Upper lobe of left lung (tissue), 6 donors: ENCODE measurements at places on chromosomes 1 and 21. TPM values are rescaled to one million over a fixed set of nuclear protein-coding genes. Genes with fewer than 3 reads are reported as not detected.
A peak's percentile ranks its signal among the peaks of the same experiment; 100 is the strongest.

DNA sequence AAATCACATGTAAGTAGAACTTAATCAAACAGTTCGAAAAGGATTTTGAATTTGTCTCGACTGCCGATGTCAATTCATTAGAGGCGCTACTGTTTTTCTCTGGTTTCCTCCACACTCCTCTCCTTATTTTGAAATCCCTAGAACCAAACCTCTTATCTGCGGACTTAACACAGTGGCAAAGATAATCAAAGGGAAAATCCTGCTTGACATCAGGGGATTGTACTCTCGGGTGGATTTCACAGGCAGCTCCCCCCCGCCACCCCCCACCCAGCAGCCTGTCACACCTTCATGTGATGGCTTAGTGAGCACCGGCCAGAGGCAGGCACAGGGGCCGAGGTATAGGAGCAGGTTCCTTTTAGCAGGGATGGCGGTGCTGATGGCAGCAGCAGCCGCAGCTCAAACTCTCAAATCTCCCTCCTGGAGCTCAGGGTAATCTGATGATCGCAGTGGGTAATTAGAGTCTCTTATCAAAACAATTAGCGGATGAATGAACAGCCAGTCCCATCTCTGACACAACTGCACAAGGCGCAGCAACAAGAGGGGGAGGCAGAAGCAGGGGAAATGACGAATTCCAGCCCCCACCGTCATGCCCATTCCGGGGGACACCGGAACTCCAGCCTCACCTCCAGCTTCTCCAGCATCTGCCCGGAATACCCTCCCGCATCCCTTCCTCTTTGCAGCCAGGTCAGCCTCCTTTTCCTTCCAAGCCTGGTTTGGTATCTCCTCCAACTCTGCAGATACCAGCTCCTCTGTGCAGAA is 80.3 kb downstream of the SSBP3 start:
- no peaks in the 10 kb centered on the region for H3K27me3 ChIP-seq
- DNase-seq, result no peak
- H3K4me3 ChIP-seq, result no peak overlapping the region
- H3K27ac ChIP-seq, result peak overlapping the region; percentile 85

GRCh38 chr1:36951761-36952160 is 82.6 kb downstream of the GRIK3 start:
- DNase-seq, result no peak
- H3K4me1 ChIP-seq, result no peaks in the 10 kb centered on the region
- no peak overlapping the region for H3K27ac ChIP-seq
- H3K27me3 ChIP-seq, result no peaks in the 10 kb centered on the region

DNA sequence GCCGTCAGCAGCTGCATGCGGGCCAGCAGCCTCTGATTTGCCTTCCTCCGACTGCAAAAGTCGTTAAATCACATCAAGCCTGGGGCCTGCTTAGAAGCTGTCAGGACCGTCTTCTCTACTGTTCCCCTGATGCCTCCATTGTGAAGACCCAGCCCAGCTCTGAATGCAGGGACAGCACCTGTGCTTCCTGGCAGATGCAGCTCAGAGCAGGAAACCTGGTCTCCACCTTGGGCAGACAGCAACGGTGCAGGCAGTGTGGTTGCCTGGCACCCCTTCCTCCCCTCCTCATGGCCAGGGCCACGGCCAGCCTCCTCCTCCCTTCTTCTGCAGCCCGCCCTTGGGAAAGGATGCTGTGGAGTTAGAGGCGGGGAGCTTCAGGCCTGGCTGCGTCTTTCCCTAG is 92.3 kb upstream of the COL6A1 start:
- DNase-seq, result peak; percentile 32
- no peak overlapping the region for H3K27ac ChIP-seq
- no peaks in the 10 kb centered on the region for H3K36me3 ChIP-seq
- no peak overlapping the region for H3K4me3 ChIP-seq
- no peaks in the 10 kb centered on the region for H3K27me3 ChIP-seq

- H3K4me3 ChIP-seq, result no peak overlapping the region
- no peaks in the 10 kb centered on the region for H3K36me3 ChIP-seq
- no peaks in the 10 kb centered on the region for H3K27me3 ChIP-seq
Measured at GRCh38 chr1:18926315-18927081, 24.1 kb upstream of the ALDH4A1 start.

GRCh38 chr1:67771749-67772148 is 61.5 kb downstream of the GNG12 start:
- H3K27ac ChIP-seq, result no peak overlapping the region
- no peak for DNase-seq
- no peaks in the 10 kb centered on the region for H3K4me1 ChIP-seq
- peaks cover 3% of the 10 kb centered on the region for H3K36me3 ChIP-seq
- no peaks in the 10 kb centered on the region for H3K27me3 ChIP-seq

DNA sequence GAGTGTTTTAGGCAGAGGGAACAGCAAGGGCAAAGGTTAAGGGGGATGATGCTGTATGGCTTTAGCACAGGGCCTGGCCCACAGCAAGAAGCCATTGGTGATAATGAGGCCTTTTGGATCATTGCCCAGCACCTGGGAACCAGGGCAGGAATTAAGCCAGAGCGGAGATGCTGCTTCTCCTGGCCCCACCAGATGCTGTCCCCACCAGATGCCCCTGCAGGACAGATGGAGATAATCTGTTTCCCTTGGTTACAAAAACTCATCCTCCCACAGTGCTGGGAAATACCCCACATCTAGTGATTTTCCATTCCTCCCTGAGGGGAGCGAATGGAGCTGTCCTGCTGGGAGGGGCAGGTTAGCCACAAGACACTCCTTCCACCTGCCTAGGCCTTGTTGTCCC is 18.8 kb downstream of the OPRD1 start:
- H3K4me3 ChIP-seq, result no peak overlapping the region
- H3K27me3 ChIP-seq, result no peaks in the 10 kb centered on the region
- no peaks in the 10 kb centered on the region for H3K36me3 ChIP-seq
- no peak for DNase-seq
- H3K4me1 ChIP-seq, result no peaks in the 10 kb centered on the region
- no peak overlapping the region for H3K27ac ChIP-seq

DNA sequence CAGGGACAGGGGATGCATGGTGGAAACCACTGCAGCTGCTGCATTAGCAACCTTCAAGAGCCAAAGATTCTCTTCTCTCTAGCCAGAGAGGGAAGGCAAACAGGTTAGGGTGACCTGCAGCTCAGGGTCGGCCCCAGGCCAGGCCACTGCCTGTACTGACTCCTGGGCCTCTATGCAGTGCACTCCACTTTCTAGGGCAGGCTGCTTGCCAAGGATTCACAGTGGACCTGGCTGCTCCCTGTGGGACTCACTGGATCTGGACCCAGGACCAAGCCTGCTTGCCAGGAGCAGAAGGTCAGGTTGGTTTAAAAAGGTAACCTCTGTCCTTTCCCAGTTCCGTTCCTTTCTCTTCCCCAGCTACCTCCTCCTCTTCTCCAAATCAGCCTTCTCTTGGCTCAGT is 52.4 kb downstream of the HIVEP3 start:
- H3K27me3 ChIP-seq, result no peaks in the 10 kb centered on the region
- H3K4me1 ChIP-seq, result peaks cover 11% of the 10 kb centered on the region
- no peak overlapping the region for H3K4me3 ChIP-seq
- H3K27ac ChIP-seq, result no peak overlapping the region
- peak; percentile 17 for DNase-seq

DNA sequence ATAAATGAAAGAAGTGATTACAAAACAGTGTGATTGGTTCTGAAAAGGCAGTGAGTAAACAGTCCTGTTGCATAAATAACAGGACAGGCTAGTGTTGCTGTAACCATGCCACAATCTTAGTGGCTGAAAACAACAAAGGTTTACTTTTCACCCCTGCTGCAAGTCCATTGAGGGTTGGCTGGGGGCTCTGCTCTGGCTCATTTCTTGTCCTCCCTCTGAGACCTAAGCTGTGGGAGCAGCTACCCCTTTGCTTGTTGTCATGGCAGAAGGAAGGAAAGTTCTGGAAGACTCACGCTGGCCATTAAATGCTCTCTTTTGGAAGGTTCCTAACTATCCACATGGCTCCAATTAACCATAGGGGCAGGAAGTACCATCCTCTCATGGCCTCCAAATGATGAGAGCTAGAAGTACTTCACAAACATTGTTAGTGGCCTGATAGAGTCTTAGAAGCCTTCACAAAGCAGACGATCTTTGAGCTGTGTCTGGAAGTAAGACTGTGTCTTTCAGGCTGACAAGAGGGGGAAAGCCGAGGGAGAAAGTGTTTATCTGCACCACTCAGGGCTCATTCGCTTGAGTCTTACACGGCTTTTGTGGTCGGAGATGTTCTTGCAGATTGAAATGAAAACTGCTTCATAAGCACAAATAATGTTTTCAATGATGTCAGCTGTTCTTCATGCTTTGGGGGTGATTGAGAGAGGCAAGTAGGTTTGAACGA is 11.9 kb downstream of the RCSD1 start:
- no peak for DNase-seq
- no peak overlapping the region for H3K4me3 ChIP-seq
- no peak overlapping the region for H3K27ac ChIP-seq
- no peaks in the 10 kb centered on the region for H3K36me3 ChIP-seq
- H3K4me1 ChIP-seq, result peaks cover 8% of the 10 kb centered on the region

GRCh38 chr1:53270873-53271272 is 32.6 kb upstream of the MAGOH start:
- no peak overlapping the region for H3K4me3 ChIP-seq
- DNase-seq, result no peak
- H3K36me3 ChIP-seq, result no peaks in the 10 kb centered on the region
- no peak overlapping the region for H3K27ac ChIP-seq

GRCh38 chr1:160369087-160369486 is 2.2 kb downstream of the NHLH1 start:
- H3K27ac ChIP-seq, result no peak overlapping the region
- DNase-seq, result no peak
- H3K4me1 ChIP-seq, result no peaks in the 10 kb centered on the region
- H3K4me3 ChIP-seq, result no peak overlapping the region
- no peaks in the 10 kb centered on the region for H3K36me3 ChIP-seq
- H3K27me3 ChIP-seq, result no peaks in the 10 kb centered on the region

DNA sequence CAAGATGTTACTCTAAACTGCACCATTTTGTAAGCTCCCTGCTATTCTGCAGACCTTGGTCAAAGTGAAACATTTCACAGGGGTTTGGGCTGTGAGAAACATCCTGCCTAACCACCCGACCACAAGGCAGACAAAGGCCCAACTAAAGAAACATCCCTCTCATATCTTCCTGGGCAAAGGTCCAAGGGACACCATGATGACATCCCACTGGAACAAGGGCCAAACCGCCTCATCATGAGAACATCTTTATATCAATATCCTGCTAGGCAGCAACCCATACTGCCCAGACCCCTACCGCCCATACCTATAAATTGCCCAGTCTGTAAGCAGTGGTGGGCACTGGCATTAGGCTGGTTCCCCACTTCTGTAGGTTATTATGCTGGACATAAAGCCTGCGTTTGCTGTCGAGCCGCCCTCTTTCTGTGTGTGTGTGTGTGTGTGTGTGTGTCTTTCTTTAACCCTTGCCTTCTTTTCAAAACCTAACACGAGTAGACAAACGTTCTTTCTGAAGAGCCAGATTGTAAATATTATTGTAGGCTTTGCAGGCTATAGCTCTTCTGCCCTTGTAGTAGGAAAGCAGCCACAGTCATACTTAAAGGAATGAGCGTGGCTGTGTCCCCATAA is 1.0 kb upstream of the PPIE start:
- H3K4me3 ChIP-seq, result no peak overlapping the region
- H3K36me3 ChIP-seq, result peaks cover 24% of the 10 kb centered on the region
- H3K4me1 ChIP-seq, result peaks cover 25% of the 10 kb centered on the region
- H3K27me3 ChIP-seq, result no peaks in the 10 kb centered on the region
- no peak overlapping the region for H3K27ac ChIP-seq
- DNase-seq, result no peak

GRCh38 chr1:189656628-189657530 is 820.8 kb downstream of the BRINP3 start:
- DNase-seq, result no peak
- H3K36me3 ChIP-seq, result no peaks in the 10 kb centered on the region
- H3K27me3 ChIP-seq, result no peaks in the 10 kb centered on the region

DNA sequence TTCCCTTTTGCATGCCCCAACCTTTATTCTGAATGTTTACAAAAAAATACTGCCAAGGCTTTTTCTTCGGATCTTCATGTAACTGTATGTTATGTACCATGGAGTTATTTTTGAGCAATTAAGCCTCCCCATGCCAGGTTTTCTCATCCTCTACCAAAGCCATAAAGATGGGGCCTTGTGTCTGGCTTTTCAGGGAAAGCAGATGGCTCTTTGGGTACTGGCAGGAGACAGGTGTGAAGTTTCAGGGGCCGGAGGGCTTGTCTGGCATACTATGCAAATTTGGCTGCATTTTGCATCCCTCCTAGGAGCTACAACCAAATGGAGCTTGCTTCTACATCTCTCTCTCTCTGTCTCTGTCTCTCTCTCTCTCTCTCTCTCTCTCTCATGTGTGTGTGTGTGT is 28.1 kb upstream of the PLXNA2 start:
- H3K4me1 ChIP-seq, result no peaks in the 10 kb centered on the region
- H3K27ac ChIP-seq, result no peak overlapping the region
- no peak for DNase-seq
- H3K4me3 ChIP-seq, result no peak overlapping the region

- H3K4me1 ChIP-seq, result no peaks in the 10 kb centered on the region
- no peaks in the 10 kb centered on the region for H3K36me3 ChIP-seq
- H3K27me3 ChIP-seq, result no peaks in the 10 kb centered on the region
- H3K4me3 ChIP-seq, result no peak overlapping the region
- no peak overlapping the region for H3K27ac ChIP-seq
- DNase-seq, result no peak
Measured at GRCh38 chr1:86409416-86410021, 13.4 kb upstream of the ODF2L start.

- peaks cover 49% of the 10 kb centered on the region for H3K4me1 ChIP-seq
- H3K27me3 ChIP-seq, result no peaks in the 10 kb centered on the region
- peak overlapping the region; percentile 52 for H3K4me3 ChIP-seq
- peak overlapping the region; percentile 99 for H3K27ac ChIP-seq
Measured at GRCh38 chr1:12615865-12616708, 1.9 kb downstream of the DHRS3 start.

DNA sequence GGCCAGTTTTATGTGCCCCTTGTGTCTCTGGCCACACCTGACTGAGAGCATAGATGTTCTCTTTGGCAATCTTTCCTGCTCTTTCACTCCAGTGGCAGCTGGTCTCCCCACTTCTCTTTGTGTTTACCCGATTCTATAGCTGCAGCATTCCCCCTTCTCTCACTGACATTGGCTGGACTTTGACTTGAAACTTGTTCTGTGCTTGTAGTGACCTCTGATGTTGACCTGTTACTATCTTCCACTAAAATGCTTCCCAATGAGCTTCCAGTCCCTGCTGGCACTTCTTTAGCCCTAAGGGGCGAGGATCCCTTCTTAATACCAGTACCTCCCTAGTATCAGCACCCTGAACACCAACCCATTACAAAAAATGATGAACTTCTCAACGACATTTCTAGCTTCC is 653.3 kb downstream of the LTN1 start:
- H3K27ac ChIP-seq, result peak overlapping the region; percentile 51
- no peaks in the 10 kb centered on the region for H3K36me3 ChIP-seq
- no peak overlapping the region for H3K4me3 ChIP-seq

The RGS21 gene
- total RNA-seq, result not detected

The ST6GALNAC5 gene
- 25.0 TPM for total RNA-seq

The TMEM234 gene
- 17.2 TPM for total RNA-seq

The TXLNA gene
- total RNA-seq, result 54.9 TPM

The HPDL gene
- total RNA-seq, result not detected

The HORMAD1 gene
- total RNA-seq, result not detected

The CD1D gene
- 3.7 TPM for total RNA-seq

The ITLN1 gene
- total RNA-seq, result 2.2 TPM

The RPE65 gene
- total RNA-seq, result not detected

The SLC25A34 gene
- 12.1 TPM for total RNA-seq

The SELENBP1 gene
- total RNA-seq, result 396 TPM
